Neuronal stem cell (in vitro differentiated cells): ENCODE measurements at places on chromosomes 2 and 18.

GRCh38 chr2:101971836-101972235, 19.9 kb upstream of the IL1R2 start:
- no peak for DNase-seq

GRCh38 chr2:239027391-239028252, 179.7 kb downstream of the TWIST2 start:
- no peak for DNase-seq

DNA sequence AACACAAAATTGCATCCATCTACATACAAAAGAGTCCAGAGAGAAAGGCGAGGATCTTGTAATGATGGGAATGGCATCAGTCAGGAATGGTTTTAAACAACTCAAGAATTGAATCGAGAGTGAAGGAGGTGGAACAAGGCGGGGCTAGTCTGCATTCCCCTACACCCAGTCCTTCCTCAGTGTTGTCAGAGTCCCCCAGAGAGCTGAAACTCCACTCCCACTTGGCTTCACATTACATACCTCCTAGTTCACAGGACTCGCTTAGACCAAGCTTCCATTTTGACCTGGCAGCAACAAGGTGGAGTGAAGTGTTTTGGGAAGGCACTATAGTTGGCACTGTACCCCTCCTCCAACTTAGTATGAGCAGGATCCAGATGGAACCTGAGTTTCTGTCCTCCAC, 1273.5 kb upstream of the CRIM1 start:
- DNase-seq, result no peak

DNA sequence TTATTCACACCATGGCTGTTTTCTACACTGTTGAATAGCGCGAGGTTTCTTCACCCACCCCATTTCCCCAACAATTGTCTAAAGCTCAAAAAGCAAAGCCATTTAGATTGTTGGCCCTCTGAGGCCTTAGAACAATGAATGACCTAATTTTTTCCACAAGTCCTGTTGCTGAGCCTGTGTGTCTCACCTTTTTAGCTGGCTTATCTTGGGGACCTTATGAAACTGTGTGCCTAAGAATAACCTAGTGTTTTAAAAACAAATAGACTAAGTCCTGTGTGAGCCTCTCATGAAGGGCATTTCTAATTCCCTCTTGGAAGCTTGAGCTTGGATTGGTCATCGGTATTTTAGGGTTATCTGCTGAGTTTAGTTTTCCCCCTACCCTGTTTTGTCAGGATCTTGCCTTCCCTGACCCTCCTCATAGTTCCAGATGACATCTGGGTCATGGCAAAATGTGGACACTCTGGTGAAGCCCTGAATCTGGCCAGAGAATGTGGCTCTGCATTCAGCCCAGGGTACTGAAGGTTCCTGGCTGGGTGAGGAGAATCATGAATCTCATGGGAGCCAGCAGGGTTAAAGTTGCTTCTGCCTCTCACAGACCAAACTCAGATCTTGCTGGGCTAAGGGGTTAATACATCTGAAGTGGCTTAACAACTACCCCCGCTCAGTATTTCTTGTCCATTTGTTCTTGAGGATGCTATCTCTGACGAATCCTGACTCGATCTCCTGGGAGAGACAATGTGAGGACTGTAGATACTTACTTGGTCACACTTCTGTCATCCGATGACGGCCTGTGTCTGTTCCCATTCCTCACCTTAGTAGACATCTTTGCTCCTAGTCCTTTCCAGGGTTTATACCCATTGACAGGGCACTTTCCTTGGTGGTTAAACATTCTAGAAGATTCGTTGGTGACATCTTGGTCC, 104.2 kb upstream of the MAP4K3 start:
- DNase-seq, result no peak

GRCh38 chr2:71935262-71935848, 212.3 kb downstream of the CYP26B1 start:
- no peak for DNase-seq

- DNase-seq, result no peak
Measured at GRCh38 chr2:58436872-58437271, 195.7 kb upstream of the FANCL start.
